ENCODE measurements at places on chromosomes 1 and 21. TPM values are rescaled to one million over a fixed set of nuclear protein-coding genes. Genes with fewer than 3 reads are reported as not detected.

Gene OR2T2
- total RNA-seq: not detected

GRCh38 chr1:106173101-106173500 is 883.4 kb upstream of the PRMT6 start:
- DNase-seq: no peak

DNA sequence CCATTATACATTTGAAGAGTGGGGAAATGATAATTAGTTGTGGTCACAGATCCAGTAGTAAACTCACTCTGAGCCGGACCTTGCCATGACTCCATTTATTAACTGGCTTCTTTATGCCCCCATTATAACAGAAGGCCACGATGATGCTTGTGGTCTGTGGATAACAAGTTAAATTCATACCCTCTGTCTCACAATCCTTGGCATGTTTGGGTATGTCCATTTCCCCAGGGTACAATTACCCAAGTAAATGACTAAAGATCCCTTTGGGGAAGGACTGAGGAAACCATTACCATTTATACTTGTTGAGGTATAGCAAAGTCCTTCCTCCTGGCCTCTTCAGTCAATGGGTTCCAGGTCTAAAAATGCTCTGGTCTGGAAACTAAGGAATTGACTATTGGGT is 7.3 kb upstream of the USP1 start:
- no peak for DNase-seq

GRCh38 chr1:238608144-238608543 is 717.4 kb upstream of the ZP4 start:
- no peak for DNase-seq

Gene SPRR4
- total RNA-seq: not detected

Gene GCSAML
- total RNA-seq: not detected

Gene TRIM17
- 2.3 TPM for total RNA-seq

DNA sequence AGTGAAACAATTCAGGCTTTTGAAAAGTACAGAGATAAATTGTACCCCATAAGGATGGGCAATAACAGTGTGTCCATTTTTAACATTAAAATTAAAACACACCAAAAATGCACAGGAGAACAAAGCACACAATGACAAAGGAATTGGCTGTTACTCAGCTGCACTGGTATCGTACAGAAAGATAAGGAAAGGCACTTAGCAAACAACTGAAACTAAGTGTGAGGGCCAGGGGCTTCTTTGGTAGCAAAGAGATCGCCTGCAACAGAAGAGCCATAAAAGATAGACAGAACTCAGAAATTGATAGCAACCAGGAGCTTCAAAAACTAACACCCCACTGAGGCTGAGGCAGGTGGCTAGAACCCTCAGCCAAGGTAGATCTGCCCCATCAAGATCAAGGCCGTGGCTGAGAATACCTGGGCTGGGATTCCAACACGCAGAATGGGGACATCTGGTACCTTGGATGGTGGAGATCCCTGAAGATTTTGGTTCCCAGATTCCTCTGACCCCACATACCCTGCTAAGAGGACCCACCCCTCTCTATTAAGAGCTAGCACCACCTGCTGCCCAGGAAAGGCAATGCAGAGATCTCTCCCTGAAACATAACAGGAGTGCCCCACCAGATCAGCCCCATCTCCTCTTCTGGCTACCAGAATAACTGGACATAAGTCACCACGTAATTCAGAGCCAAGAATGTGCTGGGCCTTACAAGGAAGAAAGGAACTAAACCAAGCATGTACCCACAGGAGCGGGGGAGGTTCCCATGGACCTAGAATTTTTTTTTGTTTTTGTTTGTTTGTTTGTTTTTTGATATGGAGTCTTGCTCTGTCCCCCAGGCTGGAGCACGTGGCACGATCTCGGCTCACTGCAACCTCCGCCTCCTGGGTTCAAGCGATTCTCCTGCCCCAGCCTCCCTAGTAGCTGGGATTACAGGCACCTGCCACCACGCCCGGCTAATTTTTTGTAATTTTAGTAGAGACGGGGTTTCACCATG is 16.2 kb downstream of the PLEKHO1 start:
- DNase-seq: peak; percentile 58

Gene FCRL5
- total RNA-seq: not detected

GRCh38 chr1:234371414-234371813 is 1.8 kb upstream of the COA6 start:
- no peak for DNase-seq

Gene NPPA
- total RNA-seq: not detected

Gene SPATA45
- total RNA-seq: 0.80 TPM

Gene PGM1
- total RNA-seq: 56.6 TPM

GRCh38 chr1:155026588-155026987 is 7.0 kb downstream of the DCST2 start:
- DNase-seq: peak; percentile 62

Gene SEMA6C
- total RNA-seq: 2.2 TPM

DNA sequence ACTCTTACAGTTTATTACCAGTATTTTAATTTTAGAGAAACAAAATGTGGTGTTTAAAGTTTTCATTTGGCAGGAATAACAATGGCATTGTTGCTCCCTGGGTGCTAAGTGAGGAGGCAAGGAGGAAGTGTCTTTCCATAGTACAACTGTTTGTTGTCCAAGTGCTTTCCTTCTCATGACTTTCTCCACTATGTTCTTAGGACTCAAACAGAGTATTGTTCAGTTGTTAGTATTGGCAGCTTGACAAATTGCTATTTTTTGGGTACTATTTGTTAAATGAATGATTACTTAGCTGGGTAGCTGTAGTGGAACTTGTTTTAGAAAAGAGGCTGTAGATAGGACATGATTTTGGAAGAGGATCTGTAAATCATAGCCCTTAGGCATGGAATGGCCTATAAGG is 7.5 kb downstream of the OTUD3 start:
- DNase-seq: no peak

DNA sequence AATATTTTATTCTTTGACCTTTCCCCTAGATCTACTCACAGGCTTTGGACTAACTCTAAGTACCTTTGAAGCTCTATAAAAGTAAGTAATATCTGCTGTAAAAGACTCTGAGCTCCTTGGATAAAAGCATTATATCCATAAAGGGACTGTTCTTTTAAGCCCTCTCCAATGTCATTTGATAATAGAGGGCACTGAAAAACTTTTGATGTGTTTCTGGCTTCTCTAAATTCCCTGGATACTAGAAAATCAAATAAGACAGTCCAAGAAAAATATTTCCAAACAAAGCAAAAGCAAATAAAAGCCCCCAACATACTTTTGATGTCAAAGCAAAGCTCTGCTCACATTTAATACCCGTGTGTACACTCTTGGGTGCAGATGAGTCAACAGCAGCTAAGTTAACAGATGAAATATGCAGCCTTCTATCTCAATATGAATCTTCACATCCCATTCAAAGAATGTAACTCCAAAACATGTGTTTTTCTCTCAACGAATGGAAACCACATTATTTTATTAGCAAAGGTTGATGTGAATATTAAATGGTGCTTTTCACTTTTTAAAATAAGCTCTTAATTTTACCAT is 230.3 kb downstream of the CENPF start:
- no peak for DNase-seq

- peak; percentile 61 for DNase-seq
Measured at GRCh38 chr1:19009882-19010321, 53.4 kb upstream of the IFFO2 start.

DNA sequence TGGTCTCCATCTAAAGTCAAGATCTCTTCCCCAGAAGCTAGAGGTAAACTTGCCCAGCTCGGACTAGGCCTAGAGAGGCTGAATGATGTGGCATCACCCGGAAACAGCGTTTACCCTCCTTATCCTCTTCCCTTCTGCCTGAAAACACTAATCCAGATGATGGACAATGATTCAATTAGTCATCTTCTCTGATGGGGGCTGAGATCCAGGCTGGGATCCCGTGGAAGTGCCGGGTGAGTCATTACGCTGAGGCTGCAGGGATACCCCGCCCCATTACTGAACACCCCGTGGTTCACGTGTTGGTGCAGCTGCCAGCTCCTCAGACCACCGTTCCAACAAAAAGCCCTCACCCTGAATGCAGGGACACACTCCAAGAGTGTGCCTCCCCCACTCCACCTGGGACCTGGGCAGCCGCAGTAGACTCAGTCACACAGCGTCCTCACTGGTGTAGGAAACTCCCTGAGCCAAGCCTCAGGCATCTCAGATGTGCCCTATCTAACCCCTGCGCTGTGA is 2.0 kb downstream of the S100A6 start:
- peak; percentile 76 for DNase-seq

Gene PHLDA3
- 36.7 TPM for total RNA-seq

- DNase-seq: no peak
Measured at GRCh38 chr1:174007851-174008250, 14.3 kb downstream of the RC3H1 start.

Gene MAP1LC3C
- total RNA-seq: not detected

- peak; percentile 8 for DNase-seq
Measured at GRCh38 chr1:18901952-18902522, 318 bp downstream of the ALDH4A1 start.

Measured in Calu3 (cell line).